ENCODE measurements at places on chromosomes 3 and 15. TPM values are rescaled to one million over a fixed set of nuclear protein-coding genes. Genes with fewer than 3 reads are reported as not detected.

Gene FBXO40
- not detected for total RNA-seq

Gene RBPMS2
- not detected for total RNA-seq

Gene NME9
- total RNA-seq: not detected

Gene BBS4
- 13.2 TPM for total RNA-seq

Measured in epithelial cell of alveolus of lung (primary cell).